Liver (tissue), 10 donors: ENCODE measurements at places on chromosomes 4 and X. TPM values are rescaled to one million over a fixed set of nuclear protein-coding genes. Genes with fewer than 3 reads are reported as not detected.

DNA sequence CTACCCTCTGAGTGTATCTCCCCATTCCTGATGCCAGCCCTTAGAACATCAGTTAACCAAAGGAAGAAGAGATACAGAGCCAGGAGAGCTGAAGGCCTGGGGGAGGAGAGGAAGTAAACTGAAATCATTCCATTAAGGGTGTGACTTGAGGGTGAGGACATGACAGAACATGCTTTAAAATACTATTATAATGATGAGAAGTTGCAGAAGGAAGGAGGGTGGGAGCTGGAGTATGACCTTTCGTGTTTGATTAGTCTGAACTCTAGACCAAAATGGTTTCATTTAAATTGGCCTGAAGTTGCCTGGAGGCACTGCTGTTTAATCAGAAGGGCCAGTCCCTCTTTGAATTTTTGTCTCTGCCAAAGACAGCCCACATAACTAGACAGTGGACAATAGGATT lies 11.4 kb downstream of the INTS6L start:
- no peak for DNase-seq

GRCh38 chrX:57899064-57899463 lies 11.2 kb downstream of the ZXDA start:
- DNase-seq = no peak

DNA sequence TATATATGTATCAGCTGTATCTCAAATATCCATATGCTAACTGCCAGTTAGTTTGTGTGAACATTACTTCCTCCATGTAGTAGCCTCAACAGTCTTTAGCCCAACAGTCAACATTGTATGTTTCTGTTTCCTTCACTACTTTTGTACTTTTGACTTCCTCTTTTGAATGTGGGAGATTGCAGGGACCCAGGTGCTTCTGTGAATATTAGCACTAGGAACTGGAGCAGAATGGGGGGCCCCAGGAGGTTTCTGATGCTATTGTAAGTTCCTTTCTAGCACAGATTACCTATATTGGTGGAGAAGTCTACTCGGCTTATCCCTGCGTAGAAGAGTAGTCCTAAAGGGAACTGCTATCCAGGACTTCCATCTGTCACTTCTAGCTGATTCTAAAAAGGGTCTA lies 2.3 kb downstream of the PLAC8 start:
- DNase-seq = no peak

Gene CXorf49
- not detected for total RNA-seq

Gene ZRSR2
- total RNA-seq = 2.8 TPM

Gene KIAA1210
- total RNA-seq = not detected

Gene PPP4R3C
- not detected for total RNA-seq
